Kidney glomerular epithelial cell (primary cell): ENCODE measurements at places on chromosomes 3 and 15.

DNA sequence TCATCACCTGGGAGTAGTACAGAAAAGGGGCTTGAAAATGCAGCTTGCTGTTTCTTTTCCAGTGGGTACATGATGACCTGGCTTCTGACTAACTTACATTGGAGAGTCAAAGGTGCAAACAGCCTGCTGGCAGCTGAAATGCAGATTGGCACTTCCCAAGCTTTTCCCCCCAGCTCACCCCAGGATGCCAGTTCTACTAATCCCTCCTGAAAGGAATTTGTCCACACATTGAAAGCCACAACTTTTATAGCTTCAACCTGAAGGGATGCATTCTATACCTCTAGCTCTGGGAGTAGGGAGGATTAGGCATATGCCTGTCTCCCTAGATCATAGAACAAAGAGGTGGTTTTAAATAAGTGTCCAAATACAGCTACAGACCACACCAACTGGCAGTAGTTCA is 281.7 kb downstream of the EFHB start:
- DNase-seq: no peak

- DNase-seq: no peak
Observed at GRCh38 chr3:129593595-129594339, 12.7 kb downstream of the PLXND1 start.

DNA sequence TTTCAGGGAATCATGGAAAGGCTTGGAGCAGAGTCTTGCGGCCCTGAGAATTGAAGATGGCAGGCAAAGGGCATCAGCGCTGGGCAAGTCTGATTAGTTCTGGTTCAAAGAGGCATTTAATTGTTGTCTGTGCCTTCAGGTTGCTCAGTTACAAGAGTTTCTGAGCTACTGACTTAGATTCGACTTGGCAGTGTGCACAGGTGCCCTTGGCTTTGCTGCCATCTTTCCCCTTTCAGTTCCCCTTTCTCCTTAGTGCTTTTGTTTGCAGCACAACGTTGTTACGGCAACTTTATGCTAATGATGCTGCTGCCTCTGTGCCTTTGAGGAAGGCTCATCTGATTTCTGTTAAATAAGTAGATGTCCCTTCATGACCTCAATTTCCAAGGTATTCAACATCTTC is 12.5 kb downstream of the P2RY14 start:
- no peak for DNase-seq

DNA sequence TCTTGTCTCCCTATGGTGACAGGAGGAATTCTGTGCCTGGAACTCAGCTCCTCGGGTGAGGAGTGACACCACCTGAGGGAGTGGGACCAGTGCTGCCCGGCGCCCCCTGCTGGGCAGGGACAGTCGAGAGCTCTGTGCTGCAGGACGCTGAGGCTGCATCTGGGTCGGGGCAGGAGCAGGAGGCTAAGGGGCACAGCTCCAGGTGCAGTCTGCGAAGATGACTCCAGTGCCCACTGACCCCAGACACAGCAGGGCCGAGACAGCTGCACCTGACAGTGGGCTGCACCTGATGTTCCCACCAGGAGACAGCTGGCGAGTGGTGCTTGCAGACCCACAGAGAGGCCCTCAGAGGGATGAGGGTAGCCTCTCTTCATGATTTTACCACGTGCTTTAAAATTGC is 152.9 kb downstream of the ATP10A start:
- DNase-seq: no peak

GRCh38 chr3:138834596-138835396 is at the start of gene PIK3CB:
PIK3CB (minus strand) TSS chr3:138834928; CDS start chr3:138759343, 75,585 bp downstream.
- peak; percentile 78 for DNase-seq

DNA sequence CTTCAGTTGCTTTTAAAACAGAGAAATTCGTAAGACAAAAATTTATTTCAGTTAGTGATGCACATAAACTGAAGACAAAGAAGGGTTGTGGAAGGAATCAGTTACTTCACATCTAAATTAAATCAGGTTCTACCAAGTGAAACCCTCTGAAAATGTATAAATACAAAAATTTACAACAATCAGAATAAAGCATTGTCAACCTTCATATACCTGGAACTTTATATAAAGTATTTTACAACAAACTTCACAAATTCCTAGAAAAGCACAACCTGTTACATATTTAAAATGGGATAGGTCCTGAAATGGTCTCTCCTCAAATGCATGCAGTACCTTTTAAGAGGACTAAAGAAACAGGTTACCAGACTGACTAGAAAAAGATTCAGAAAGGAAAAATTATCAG is 26.9 kb downstream of the ATOSA start:
- DNase-seq: no peak

GRCh38 chr3:108103886-108104797 is 13.3 kb upstream of the CD47 start:
- DNase-seq: no peak

GRCh38 chr3:44513513-44513912 is 36.0 kb upstream of the ZNF445 start:
- no peak for DNase-seq

GRCh38 chr15:100760357-100760903 is 119.2 kb upstream of the ALDH1A3 start:
- DNase-seq: no peak

DNA sequence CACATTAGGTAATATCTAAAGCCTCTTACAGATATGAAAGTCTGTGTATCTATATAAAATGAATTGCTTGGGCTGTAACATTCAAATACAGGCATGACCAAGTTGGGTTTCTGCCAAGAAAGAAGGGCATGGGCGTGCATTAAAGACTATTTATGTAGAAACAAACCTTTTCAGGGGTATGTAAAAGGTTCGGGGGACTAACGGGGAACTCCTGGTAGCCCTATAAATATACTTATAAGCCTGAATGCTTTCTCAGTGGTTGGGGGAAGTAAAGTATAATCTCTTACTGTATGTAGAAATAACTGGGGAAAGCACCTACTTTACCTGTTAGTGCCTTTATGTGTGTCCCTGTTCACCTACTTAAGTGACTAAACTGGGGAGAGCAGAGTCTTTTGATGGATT is 154.5 kb upstream of the TBL1XR1 start:
- DNase-seq: no peak

DNA sequence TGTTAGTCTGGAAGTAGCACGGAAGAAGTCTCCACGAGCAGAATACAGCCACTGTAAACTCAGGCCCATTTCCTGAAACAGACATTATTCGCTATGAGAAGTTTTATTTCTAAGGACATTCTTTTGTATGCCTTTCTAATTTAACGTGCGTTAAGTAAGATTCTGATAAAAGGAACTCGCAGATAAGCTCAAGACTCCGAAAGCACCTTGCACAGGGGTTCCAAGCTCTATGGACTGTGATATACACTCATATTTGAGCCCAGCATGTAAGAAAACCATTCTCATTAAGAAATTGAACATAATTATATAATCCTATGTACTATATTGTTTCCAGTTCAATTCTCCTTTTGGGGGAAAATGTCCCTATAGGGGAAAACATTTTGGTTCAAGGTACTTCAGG is 28.4 kb downstream of the TFRC start:
- DNase-seq: no peak

DNA sequence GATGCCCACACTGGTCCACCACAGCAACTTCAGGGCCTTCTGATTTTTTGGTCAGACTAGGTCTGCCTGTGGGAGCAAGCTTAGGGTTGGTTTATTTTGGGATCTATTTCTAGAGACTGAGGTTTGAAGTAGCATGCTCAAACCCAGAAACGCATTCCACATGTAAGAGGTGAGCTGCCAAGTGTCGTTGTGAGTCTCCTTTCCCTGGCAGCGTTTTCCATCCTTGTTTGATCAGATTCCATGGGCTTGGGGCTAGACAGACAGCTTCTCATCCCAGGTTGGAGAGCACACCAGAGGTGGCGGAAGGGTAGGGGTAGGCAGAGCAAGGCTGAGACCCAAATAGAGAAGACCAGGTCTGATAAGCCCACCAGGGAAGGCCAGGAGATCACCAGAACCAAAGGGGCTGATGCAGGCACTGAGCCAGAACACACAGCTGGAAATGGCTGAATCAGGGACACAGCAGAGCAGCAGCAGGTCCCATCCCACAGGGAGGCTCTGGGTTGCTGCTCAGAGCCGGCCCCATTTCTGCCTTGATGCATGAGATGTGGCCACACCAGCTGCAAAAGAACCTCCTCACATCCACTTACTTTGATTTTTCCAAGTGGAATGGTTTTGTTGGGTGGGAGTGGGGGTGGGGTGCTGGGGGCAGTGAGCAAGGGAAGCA is 186.8 kb downstream of the THSD4 start:
- DNase-seq: no peak

GRCh38 chr3:31876331-31876730 is 104.7 kb downstream of the OSBPL10 start:
- DNase-seq: peak; percentile 89
